ENCODE measurements at places on chromosomes 2 and 18. TPM values are rescaled to one million over a fixed set of nuclear protein-coding genes. Genes with fewer than 3 reads are reported as not detected.

- DNase-seq: no peak
Measured at GRCh38 chr2:73080321-73081131, 9.0 kb upstream of the SFXN5 start.

GRCh38 chr2:209298601-209299000, 125.2 kb upstream of the MAP2 start:
- DNase-seq: no peak

TEX44 gene
- polyA plus RNA-seq: not detected

GRCh38 chr18:59006461-59007067, 133.1 kb upstream of the SEC11C start:
- no peak for DNase-seq

LRRC30 gene
- polyA plus RNA-seq: not detected

FAP gene
- 1.8 TPM for polyA plus RNA-seq

DNA sequence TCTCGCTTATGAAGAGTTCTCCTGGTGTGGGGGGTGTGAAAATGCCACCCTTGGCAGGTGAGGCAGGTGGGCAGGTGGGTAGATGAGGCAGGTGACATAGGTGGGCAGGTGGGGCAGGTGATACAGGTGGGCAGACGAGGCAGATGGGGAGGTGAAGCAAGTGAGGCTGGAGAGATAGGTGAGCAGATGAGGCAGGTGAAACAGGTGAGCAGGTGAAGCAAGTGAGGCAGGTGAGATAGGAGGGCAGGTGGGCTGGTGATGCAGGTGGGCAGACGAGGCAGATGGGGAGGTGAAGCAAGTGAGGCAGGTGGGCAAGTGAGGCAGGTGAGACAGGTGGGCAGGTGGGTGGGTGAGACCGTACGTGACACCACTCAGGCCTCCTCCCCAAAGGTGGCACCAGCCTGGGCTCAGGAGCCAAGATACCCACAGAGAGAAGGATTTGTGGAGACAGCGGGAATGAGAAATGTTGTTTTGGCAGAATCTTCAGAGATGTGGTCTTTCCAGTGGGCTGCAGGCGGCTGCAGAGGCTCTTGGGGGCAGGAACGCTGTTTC, 232.3 kb upstream of the MYT1L start:
- no peak for DNase-seq

- DNase-seq: no peak
Measured at GRCh38 chr2:118130385-118130784, 42.1 kb downstream of the INSIG2 start.

DNA sequence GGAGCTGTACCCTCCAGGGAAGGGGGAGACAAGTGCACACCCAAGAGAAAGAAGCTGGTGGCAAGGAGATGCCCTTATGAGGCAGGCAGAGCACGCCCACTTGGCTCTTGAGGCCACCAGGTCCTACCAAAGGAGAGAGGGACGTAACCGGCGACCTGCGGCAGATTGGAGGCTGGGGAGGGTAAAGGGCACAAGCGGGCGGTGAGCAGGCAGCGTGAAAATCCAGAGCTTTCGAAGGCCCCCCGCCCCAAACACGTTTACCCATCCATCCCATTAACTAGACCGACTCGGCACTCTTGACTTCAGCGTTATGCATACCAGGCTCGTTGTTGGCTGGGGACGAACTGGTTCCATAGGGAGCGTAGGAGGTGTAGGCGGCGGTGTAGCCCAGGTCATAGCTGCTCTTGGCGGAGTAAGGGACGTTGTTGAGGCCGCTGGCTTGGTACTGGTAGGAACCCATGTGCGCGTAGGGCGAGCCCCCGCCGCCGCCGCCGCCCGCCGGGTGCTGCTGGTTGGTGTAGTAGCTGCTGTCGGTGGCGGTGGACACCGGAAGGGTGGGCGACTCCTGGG, 794 bp downstream of the DLX2 start:
- peak; percentile 38 for DNase-seq

OTOF gene
- 0.08 TPM for polyA plus RNA-seq

CENPA gene
- polyA plus RNA-seq: 0.96 TPM

DNA sequence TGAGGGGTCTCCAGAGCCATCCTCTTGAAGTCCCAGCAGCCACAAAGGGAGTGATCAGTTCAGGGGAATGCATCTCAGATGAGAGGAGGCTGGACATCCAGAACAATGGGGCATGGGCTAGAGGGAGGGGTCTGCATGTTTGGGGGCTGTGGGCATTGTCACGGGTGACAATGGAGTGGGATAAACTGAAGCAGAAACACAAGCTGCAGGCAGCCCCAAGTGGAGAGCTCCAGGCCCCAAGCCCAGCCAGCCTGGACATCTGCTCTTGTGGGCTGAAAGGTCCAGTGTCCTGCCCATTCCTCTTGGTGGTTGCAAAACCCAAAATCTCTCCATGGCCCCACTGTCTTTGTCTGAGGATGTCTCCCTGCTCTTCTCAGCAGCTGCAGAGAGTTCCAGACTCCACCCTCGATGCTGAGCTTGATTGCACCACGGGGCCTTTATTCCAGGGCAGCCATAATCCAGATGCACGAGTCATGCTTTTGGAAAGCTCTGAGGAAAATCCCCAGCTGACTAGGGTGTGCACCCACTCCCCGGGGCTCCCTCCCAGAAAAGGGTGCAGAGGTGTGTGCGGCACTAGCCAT, 149.4 kb downstream of the TNS1 start:
- peak; percentile 54 for DNase-seq

DNA sequence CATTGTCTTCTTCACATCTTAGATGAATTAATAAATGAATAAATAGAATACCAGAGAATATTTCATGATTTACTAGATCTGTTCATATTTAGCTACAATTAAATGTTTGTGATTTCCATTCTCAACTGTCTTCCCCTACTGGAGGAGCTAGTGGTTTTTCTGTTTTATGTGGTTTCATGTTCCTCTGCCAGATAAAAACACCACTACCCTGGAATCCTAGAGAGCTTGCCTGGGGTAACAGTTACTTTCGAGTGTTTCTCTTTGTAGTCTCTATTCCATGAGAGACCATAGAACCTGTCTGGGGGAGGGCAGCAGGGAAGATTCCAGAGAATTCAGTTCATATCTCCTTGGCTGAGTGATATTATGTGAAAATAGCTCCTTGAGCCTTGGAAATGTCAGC, 349.2 kb downstream of the INSIG2 start:
- DNase-seq: no peak

CPLX4 gene
- 0.01 TPM for polyA plus RNA-seq

MYOM1 gene
- 0.85 TPM for polyA plus RNA-seq

HDLBP gene
- 216 TPM for polyA plus RNA-seq

SPP2 gene
- polyA plus RNA-seq: not detected

GRCh38 chr2:163580757-163581156, 155.1 kb downstream of the FIGN start:
- no peak for DNase-seq

DNA sequence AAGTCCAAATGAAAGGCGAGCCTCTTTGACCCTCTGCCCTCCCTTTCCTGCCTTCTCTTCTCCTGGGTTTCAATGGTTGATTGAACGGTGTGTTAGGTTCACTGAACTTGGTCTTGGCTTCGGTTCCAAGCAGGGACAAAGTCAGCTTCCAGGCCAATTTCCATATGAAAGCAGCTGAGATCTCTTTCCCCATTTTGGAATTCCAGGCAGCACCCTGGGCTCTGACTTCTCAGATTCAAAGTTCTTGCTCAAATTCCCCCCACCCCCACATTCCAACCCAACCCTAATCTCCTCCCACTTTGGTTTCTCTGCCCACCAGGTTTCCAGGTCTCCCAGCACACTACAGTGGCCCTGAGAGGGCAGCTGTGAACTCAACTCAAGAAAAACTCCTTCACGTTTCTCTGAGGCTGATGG, 231.0 kb downstream of the INSIG2 start:
- DNase-seq: no peak

SALL3 gene
- not detected for polyA plus RNA-seq

- DNase-seq: no peak
Measured at GRCh38 chr2:61295981-61296380, 134.0 kb downstream of the C2orf74 start.

- DNase-seq: no peak
Measured at GRCh38 chr2:47277187-47277586, 122.1 kb upstream of the STPG4 start.

SCYGR5 gene
- polyA plus RNA-seq: not detected

SEPTIN10 gene
- polyA plus RNA-seq: 32.8 TPM

GRCh38 chr18:8381821-8382459, 227.3 kb upstream of the RAB12 start:
- no peak for DNase-seq

Measured in lung (tissue), 17 donors.